ENCODE measurements at places on chromosomes 16 and 17.

DNA sequence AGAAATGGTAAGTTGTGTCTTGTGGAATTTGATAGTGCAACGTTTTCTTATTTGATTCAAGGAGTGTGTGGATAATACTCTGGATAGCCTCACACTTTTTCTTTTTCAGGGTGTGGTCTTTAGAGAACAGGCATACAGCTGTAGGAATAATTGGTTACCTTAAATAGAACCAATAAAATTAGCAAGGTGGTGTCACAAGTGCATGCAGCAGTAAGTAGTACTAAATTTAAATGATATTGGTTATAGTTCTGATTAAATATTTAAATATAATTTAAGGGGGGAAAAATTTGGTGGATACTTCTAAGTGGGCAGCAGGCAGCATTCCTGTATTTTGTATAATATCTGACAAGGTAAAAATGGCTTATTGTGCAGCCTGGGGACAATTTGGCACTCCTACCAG lies 3.7 kb downstream of the HAPSTR1 start:
- no peak overlapping the region for H3K4me3 ChIP-seq
- H3K4me1 ChIP-seq = peaks cover 54% of the 10 kb centered on the region
- H3K36me3 ChIP-seq = peaks cover 17% of the 10 kb centered on the region

GRCh38 chr16:49292413-49292812 lies 10.8 kb upstream of the CBLN1 start:
- no peaks in the 10 kb centered on the region for H3K4me1 ChIP-seq
- H3K27ac ChIP-seq = no peak overlapping the region
- H3K4me3 ChIP-seq = no peak overlapping the region
- H3K36me3 ChIP-seq = no peaks in the 10 kb centered on the region

GRCh38 chr16:75486014-75486675 lies 9.1 kb downstream of the CHST6 start:
- H3K27me3 ChIP-seq = no peaks in the 10 kb centered on the region
- no peak overlapping the region for H3K27ac ChIP-seq
- no peak overlapping the region for H3K4me3 ChIP-seq
- H3K36me3 ChIP-seq = no peaks in the 10 kb centered on the region
- DNase-seq = no peak

GRCh38 chr17:66767154-66767933 lies 67.6 kb upstream of the CACNG5 start:
- no peaks in the 10 kb centered on the region for H3K4me1 ChIP-seq
- no peak overlapping the region for H3K27ac ChIP-seq
- H3K27me3 ChIP-seq = no peaks in the 10 kb centered on the region
- no peaks in the 10 kb centered on the region for H3K36me3 ChIP-seq
- no peak overlapping the region for H3K4me3 ChIP-seq

GRCh38 chr16:27048316-27048715 lies 18.4 kb upstream of the C16orf82 start:
- no peak overlapping the region for H3K4me3 ChIP-seq
- no peak overlapping the region for H3K27ac ChIP-seq
- H3K4me1 ChIP-seq = no peaks in the 10 kb centered on the region
- no peaks in the 10 kb centered on the region for H3K36me3 ChIP-seq
- no peak for DNase-seq

DNA sequence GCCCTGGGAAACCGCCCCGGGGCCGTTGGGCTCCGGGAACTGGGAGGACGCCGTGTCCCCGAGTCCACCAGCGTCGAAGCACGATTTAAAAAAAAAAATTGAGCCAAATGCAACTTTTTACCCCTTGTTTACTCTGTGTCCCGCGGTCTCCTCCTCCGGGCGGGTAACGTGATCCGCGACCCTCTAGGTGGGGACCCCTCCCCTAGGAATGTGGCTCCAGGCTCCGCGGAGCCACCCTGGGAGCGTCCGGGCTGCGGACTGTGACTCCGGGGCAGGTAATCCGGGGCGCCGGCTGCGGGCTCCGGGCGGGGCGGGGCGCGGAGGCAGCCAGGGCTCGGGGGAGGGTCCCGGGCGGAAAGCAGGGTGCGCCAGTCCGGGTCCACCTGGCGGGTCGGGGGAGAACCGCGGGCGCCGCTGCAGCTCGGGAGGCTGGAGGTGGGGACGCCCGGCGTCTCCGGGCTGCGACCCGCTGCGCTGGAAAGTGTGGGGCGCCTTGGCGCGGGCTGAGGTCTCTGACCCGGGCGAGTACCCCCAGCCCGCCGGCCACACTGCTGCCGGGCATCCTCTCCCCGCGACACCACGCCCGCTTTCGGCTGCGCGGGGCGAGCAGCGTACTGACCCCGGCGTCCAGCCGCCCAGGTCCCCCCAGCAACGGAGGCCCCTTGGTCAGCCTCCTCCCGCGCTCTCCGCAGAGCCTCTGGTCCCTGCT lies 852 bp upstream of the HELZ start:
- peak; percentile 67 for DNase-seq
- peak overlapping the region; percentile 95 for H3K27ac ChIP-seq
- H3K4me3 ChIP-seq = peak overlapping the region; percentile 98
- H3K4me1 ChIP-seq = peaks cover 12% of the 10 kb centered on the region

GRCh38 chr17:76840884-76841775 lies 27.1 kb upstream of the MGAT5B start:
- H3K36me3 ChIP-seq = no peaks in the 10 kb centered on the region
- H3K4me3 ChIP-seq = no peak overlapping the region
- DNase-seq = no peak

DNA sequence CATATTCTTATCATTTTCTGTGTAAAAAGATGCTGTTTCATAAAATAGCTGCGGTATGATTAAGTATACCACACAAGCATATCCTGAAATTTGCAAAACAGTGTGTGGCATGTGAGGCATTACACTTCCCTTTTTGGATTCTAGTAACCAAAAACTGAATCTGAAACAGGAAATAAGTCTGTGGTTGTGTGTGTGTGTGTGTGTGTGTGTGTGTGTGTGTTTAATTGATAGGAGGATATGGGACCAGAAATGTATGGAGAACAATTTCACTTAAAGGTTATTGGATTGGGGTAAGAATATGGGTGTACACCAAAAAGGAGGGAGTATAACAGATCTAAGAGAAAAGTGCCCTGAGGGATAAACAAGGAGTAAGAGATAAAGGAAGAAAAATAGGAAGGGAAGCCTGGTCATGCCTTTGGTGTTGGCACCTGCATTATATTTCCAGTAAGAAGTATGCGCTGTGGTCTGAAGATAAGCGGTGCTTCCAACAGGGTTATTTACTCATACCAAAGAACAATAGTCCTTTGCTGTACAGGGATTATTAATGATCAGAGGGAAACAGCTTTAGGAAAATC lies 4.0 kb downstream of the LYRM1 start:
- H3K4me3 ChIP-seq = peak overlapping the region; percentile 46
- DNase-seq = peak; percentile 95
- peaks cover 89% of the 10 kb centered on the region for H3K4me1 ChIP-seq
- H3K27ac ChIP-seq = peak overlapping the region; percentile 78
- no peaks in the 10 kb centered on the region for H3K27me3 ChIP-seq
- no peaks in the 10 kb centered on the region for H3K36me3 ChIP-seq

DNA sequence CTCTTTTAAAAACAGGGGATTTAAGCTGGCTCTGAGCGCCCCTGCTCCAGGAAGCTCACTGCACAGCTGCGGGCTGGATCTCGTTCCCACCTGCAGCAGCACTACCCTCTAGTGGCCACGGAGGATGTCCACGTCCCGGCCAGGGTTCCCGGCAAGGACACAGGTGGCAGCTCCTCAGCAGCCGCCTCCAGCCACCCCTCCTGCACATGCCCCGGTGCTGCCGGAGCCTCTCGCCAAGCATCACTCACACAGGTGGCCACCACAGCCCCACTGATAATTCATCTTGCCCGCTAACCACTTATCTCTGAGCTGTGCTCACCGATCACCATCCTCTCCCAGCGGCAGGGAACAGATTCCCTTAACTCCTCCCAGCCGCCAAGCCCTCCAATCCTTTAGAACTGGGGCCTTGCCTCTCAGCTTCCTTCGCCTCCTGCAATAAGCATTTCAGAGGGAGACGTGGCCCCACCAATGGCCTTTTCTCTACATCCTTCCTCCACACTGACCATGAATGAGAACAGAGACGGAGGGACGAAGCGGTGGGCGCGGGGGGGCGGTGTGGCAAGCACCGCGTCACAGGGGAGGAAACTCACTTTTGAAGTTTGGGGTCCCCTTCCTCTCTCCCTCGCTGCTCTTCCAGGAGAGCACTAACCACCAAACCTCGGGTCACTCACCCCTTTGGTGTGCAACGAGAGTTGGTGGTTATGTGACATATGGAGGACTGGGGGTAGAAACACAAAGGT lies 222.1 kb downstream of the RBFOX3 start:
- H3K4me1 ChIP-seq = no peaks in the 10 kb centered on the region
- peak; percentile 59 for DNase-seq
- peaks cover 11% of the 10 kb centered on the region for H3K27me3 ChIP-seq
- H3K36me3 ChIP-seq = no peaks in the 10 kb centered on the region

DNA sequence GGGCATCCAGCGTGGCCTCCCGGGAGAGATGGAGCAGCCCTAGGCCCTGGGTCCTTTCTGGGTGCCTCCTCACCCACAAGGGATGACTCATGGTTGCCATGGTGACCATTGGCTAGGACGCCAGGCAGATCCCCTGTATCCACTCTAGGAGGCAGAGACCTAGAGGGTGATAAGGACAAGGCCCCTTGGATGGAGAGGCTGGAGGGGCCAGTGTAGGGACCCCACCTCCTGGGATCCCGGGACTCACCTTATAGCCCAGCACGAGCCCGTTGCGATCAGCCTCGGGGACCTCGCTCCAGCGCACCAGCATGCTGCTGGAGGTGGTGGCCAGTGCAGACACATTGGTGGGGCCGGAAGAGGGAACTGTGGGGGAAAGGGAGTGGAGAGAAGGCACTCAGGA lies 82.2 kb upstream of the CDC42EP4 start:
- no peak overlapping the region for H3K4me3 ChIP-seq
- H3K27me3 ChIP-seq = no peaks in the 10 kb centered on the region
- H3K36me3 ChIP-seq = no peaks in the 10 kb centered on the region
- H3K4me1 ChIP-seq = no peaks in the 10 kb centered on the region

GRCh38 chr17:61440697-61441096 lies 11.5 kb upstream of the TBX4 start:
- DNase-seq = no peak
- no peak overlapping the region for H3K27ac ChIP-seq
- peaks cover 12% of the 10 kb centered on the region for H3K27me3 ChIP-seq
- no peaks in the 10 kb centered on the region for H3K36me3 ChIP-seq
- no peaks in the 10 kb centered on the region for H3K4me1 ChIP-seq
- no peak overlapping the region for H3K4me3 ChIP-seq

GRCh38 chr16:55294931-55295342 lies 29.1 kb upstream of the IRX6 start:
- no peak for DNase-seq
- H3K27me3 ChIP-seq = peaks cover 2% of the 10 kb centered on the region
- no peak overlapping the region for H3K4me3 ChIP-seq
- H3K36me3 ChIP-seq = no peaks in the 10 kb centered on the region
- H3K4me1 ChIP-seq = no peaks in the 10 kb centered on the region

DNA sequence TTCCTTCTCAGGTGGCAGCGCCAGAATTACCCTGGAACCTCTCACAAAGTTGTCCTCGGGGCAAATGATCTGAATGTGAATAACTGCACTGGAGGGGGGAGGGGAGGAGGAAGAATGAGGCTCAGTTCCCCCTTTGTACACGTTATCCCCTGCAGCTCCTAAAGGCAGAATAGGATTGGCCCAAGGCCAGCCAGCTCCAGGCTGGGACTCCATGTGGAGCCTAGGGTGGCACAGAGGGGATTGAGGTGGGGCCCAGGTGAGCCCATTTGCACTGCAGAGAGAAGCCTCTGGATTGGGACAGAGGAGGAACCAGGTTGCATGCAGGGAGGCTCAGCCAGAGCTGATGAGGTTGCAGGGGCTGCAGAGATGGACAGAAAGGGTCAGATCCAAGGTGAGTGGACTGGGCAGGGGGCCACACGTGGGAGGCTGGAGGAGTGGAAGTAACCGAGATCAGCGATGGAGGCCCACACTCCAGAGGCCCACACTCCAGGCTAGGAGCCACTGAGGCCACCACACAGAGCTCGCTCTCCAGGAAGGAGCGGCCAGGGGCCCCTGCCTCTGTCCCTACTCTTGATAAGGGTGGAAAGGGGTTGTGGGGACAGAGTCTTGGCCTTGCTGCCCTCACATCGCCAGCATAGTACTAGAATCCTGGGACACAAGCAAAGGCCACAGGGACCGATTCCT lies 78.6 kb downstream of the RBFOX3 start:
- H3K27me3 ChIP-seq = peaks cover 10% of the 10 kb centered on the region
- DNase-seq = no peak
- no peaks in the 10 kb centered on the region for H3K36me3 ChIP-seq

GRCh38 chr17:41739661-41740352 lies 5.4 kb upstream of the HAP1 start:
- peaks cover 7% of the 10 kb centered on the region for H3K4me1 ChIP-seq
- no peaks in the 10 kb centered on the region for H3K36me3 ChIP-seq
- no peak overlapping the region for H3K27ac ChIP-seq

DNA sequence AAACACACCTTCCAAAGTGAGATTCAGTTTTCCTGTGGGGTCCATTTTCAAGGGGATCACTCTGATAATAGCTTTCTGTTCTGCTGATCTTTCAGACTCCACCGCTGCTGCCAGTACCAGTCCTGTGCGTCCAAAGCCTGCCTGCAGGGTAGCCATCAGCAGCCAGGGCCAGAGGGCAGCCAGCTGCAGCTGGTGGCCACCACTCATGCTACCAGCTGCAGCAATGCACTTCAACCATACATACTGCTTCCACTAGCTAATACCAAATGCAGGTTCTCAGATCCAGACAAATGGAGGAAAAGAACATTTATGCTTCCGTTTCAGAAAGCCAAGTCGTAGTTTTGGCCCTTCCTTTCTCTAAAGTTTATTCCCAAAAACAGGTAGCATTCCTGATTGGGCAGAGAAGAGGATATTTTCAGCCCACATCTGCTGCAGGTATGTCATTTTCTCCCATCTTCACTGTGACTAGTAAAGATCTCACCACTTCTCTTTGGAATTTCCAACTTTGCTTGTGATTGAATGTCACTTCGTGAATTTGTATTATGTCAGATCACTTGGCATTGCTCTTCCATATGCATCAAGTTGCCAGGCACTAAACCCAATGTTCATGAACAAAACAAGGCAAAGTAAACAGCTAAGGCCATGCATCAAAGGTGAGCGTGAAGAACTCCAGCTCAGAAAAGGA lies 1.8 kb downstream of the RNF43 start:
- H3K27ac ChIP-seq = no peak overlapping the region
- H3K27me3 ChIP-seq = no peaks in the 10 kb centered on the region
- DNase-seq = no peak
- H3K4me3 ChIP-seq = no peak overlapping the region
- peaks cover 3% of the 10 kb centered on the region for H3K4me1 ChIP-seq

DNA sequence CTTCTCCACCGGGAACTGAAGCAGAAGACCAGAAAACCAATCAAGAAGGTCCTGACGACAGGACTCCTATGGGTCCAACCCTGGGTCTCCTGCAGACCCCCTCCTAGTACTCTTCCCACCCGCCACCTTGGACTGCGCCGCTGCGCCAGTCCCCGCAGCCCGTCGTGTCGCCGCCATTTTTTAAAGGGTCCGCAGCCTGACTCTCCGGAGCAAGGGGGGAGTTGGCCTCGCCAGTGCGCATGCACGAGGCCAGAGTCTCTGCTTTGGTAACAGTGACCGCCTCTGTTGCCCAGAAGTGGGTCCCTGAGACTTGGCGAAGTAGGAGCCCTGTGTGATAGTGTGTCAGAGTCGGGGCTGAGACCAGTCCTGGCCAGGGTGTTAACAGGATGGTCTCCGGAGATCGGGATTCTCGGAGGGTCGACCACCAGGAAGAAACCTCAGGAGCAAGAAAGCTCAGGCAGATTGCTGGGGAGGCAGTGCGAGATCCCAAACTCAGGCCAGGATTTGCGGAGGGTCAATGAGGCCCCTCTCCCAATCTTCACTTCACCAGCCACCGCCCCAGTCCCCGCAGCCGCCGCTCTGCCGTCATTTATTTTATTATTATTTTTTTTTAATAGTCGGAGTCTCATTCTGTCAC lies 612.5 kb downstream of the KCNJ18 start:
- no peaks in the 10 kb centered on the region for H3K36me3 ChIP-seq
- no peak overlapping the region for H3K4me3 ChIP-seq
- no peak for DNase-seq
- H3K27me3 ChIP-seq = no peaks in the 10 kb centered on the region
- H3K4me1 ChIP-seq = no peaks in the 10 kb centered on the region
